ENCODE measurements at places on chromosomes 13 and 19.

DNA sequence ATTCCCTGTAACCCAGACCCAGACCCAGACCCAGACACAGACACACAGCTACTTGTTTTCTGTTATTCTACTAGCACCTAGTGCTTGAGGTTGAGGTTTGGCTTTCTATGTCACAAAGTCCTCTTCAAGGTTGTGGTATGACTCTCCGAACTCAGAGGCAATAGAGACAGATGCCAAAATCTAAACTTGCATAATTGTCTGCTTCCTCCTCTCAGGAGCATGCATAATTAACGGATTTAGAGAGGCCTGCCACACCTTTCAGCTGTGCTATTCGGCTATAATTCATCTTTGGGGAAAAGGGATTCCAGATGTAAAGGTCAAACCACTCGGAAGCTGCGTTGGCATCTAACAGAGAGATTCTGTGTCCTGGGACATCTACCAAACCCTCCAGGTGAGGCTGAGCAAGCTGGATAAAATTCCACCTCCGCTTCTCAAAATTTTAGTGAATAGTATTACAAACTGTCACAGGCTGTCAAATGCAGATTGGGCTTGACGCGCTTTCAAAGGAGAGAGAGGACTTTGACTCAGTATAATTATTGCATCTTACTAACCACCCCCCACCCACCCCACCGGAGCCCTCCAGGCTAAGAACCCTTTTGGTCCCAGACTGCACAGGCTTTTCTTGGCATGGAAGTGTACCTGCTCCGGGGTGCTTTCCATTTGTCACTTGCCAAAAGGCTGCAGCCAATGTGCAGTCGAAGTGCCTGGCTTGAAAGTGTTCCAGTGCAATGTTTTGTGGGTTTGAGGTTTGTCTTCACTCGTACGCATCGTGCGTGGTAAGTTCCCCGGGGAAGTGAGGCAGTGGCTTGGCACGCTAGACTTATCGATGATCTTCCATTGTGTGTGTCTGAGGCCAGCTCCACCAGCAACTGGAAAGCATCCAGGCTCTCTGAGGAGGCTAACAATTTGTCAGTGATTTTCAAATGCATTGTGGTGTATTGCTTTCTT, 194.1 kb downstream of the TDRD3 start:
- no peak for DNase-seq

DNA sequence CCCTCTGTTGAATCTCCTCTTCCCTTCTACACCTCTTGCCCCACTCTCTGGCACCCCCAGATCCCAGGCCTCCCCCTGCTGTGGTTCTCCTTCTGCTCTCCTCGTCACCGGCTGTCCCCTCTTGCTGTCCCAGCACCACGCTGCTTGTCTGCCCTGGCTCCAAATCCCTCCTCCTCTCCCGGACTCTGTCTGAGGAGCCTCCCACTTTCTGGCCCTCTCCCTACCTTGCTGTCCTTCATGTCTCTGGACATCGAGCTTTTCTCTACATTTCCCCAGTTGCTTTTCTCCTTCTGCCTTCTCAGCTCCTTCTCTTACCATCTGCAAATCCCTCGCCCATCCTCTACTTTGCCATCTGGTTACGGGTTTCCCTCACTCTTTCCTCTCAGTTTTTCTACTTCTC, 1.2 kb downstream of the ZNF347 start:
- no peak for DNase-seq

- no peak for DNase-seq
Observed at GRCh38 chr13:77502104-77502720, 33.3 kb upstream of the SCEL start.

GRCh38 chr13:23480324-23480723, 46.8 kb upstream of the SACS start:
- DNase-seq, result no peak

DNA sequence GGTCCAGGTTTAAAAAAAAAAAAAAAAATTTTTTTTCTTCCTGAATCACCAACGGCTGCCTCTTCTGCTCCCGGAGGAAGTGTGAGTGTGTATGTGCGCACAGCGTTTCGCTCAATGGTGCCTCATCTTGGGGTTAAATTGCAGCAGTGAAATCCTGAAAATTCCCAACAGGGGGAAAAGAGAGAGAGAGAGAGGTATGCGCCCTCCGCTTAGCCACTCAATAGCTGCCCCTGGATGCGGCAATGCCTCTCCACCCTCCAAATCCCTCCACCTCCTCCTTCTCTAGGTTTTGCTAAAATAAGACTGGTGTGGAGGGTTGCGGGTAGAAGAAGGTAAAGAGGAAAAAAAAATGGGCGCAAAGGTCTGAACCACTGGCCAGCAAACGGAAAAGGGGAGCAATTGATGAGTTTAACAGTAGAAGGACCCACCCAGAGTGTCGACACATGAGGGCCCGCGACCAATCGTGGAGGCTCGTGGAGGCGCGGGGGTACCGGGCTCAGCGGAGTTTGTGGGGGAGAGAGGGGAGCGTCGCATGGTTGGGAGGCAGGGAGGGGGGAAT, 853 bp upstream of the CACNA1A start:
- DNase-seq, result no peak

DNA sequence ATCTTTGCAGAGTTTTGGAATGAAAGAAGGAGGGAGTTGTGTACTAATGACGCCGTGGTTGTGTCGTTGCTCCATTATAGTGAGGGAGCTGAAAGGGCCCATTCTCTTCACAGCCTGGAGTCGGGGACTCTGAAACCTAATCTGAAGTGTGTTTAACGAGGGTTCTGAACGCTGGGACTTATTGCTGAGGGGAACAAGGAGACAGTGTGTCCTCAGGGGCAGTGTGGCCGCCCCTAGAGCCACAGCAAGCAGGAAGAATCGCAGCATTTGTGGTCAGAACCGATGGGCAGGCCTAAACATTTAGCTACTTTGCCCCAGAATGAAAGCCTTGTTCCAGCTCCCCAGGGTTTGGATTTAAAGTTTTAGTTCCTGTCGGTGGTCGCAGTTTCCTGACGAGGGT, 156.4 kb upstream of the RNF113B start:
- DNase-seq, result no peak

DNA sequence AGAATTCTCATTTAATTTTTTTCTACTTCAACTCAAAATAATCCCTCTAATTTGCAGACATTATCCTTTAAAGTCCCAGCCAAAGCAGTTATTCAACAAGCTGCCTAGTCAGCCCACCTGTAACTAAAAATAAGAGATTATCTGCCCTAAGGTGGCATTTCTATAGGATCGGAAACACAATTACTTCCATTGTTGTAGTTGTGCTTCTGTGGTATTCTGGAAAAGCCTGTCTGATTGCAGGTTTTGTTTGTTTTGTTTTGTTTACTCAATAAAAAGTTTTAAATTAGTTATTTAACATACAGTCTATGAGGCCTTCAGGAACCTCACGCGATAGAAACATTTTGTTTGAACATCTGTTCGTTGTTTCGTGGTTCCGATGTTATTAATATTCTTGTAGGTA, 101.0 kb downstream of the ZIC5 start:
- DNase-seq, result no peak

DNA sequence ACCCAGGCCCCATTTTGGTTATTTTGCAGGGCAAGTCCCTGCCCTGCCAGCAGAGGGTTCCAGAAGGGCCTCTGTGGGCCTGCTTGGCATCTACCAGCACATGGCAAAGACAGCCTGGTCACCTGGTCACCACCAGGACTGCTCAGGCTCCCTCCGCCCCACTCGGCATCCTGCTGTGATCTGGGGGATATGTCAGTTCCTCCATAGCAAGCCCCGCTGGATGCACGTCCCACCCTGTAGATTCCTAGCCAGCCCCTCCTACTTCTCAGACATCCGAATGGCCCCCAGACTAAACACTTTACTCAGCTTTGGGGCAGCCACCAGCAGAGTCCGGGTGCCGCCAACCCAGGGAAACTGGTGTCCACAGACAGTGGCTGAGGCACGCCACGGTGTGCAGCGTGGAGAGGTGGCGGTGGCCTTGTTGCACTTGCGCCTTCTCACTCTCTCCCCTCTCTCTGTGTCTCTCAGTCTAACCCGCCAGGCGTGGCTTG, 31.8 kb upstream of the USE1 start:
- no peak for DNase-seq

GRCh38 chr13:32334671-32335070, 19.4 kb downstream of the BRCA2 start:
- no peak for DNase-seq

- DNase-seq, result no peak
Observed at GRCh38 chr13:94613051-94613450, 11.4 kb downstream of the GPR180 start.

DNA sequence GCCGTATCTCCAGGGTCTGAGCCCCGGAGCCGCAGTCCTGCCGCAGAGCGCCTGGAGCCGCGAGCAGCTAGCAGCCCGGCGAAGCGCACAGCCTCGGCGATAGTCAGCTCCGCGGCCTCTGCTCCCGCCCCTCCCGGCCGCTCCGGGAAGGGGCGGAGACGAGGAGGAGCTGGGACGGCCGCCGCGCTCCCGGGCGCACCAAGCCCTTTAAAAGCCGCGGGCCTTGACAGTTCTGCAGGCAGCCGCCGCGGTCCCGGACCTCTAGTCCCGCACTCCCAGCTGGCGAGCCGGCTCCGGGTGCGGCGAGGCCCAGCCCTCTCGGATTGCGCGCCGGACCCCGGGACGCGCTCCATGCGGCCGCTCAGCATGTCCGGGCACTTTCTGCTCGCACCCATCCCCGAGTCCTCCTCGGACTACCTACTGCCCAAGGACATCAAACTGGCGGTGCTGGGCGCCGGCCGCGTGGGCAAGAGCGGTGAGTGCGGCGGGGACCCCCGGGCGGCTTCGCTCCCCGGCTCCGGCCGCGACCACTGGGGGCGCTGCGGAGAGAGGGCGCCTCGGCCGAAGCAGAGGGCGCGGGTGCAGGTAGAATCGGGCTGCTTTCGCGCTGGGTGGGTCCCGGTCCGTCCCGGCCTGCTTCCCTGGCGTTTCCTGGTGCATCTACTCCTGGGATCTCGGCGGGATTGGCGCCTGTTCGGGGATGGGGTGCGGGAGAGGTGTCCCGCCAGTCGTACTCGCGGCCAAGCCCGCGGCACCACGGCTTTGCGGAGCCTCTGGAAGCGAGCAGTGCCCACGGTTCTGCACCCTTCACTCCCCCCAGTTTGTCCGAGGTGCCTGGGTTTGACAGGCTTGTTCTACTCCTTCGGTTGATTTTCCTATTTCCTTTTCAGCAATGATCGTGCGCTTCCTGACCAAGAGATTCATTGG, at the start of gene RASL11A:
TSS of gene RASL11A (plus strand) at position 237 of the 927 bp plus-strand sequence. CDS start at position 352, 115 bp downstream.
- DNase-seq, result peak; percentile 74

DNA sequence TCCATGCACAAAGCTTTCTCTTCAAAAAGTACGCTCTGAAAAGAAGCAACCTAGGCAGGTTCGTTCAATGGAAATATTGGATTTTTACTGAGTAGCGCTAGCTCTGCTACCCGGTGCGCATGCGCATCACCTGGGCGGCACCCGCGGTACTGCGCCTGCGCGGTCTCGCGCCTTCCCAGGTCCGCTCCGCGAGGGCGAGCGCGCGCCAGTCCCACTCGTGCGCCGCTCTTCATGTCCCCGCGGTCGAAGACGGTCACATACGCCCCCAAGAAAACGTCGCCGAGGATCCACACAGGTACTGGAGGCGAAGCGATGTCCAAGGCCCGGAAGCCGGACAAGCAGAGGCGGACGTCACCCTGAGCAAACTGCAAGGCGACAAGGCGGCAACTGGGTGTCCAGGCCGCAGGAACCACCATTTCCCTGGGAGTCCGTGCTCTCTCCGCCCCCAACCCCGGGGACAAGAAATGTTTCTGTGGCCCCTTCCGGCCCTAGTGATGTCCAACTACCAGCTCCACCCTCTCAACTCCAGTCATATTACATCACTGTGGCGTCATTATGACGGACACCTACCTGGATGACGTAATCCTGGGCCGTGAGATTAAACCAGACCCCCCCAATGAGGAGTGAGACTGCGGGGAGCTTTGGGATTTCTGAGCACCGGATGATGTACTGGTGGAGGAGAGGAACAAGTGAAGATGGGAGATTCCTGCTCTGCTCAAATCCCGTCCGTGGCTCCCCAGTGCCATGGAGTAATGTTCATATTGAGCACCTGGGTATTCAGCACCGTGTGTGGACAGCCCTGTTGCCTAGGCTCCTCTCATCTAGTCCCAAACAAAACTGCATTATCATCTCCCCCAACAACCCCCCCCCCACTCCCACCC, 4.8 kb upstream of the KCNC3 start:
- DNase-seq, result peak; percentile 90

DNA sequence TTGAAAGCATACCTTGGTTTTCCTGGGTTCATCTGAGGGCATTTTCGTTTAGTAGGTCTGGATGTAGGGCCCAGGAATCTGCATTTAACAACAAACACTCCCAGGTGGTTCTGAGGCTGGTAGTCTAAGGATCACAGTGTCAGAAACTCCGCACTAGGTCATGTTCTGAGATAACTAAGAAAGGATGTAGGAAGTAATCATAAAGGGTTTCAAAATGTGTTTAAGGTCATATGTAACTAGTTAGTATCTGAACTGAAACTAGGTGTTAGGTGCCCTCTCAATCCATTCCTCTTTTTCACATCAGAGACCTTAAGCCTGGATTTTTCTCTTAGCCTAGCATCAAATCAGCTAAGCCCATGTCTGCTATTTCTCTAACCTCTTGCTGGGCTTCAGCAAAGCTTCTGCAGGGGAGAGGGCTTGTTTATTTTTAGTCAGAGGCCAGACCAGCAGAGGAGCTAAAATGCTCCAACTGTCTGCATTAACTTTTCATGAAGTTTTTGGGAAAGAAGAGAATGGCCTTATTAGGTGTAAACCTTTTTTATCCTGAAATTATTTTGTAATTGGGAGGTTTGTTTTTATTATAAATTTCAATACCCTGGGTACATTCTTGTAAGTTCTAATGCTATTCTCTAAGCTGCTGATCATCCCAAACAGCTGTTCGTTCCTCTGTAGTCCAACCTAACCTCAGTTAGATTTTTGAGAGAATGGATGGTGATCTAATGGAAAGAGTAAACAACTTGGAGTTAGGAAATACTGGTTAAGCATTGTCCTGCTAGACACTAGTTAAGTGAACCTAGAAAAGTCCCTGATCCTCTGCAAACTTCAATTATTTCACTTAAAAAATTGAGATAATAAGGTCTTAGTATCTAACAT, 262.8 kb upstream of the RFC3 start:
- DNase-seq, result no peak

DNA sequence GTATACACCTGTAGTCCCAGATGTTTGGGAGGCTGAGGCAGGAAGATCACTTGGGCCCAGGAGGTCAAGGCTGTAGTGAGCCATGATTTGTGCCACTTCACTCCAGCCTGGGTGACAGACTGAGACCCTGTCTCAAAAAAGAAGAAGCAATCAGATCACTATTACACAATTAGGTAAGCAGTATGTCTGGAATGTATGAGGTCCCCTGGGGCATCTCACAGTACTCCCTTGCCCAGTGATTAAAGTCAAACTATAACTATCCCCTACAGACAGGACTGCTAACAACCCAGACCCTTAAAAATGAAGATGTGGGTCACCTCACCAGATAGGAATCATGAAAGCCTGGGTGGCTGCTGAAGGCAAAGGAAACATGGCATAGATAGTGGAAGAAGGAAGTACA, 9.4 kb upstream of the PAN3 start:
- DNase-seq, result no peak

All from activated naive CD4-positive, alpha-beta T cell treated with anti-CD3 and anti-CD28 coated beads, Interleukin-2, amount 50 U/mL, for 72 hours (primary cell).